ENCODE measurements at places on chromosomes 3 and 15.

GRCh38 chr3:5675319-5675718 is 487.8 kb downstream of the EDEM1 start:
- no peak for DNase-seq

DNA sequence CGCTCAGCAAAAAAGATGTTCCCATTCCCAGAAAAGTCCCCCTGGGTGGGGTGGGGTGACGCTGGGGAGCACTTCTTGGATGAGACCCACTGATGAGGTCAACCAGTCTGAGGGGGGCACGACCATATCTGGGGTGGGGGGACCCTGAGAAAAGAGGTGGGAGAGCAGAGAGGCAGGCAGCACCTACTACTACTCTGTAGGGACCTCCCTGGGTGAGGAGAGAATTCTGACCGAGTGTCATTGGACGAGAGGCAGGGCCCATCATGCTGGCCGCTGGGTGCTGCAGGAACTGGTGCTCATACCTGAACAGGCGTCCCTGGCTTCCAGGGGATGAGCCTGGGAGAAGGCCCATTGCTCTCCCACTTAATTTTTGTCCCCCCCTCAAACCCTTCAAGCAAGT is 158.8 kb downstream of the KLF13 start:
- DNase-seq = no peak

- DNase-seq = no peak
Observed at GRCh38 chr15:68404056-68404798, 27.7 kb downstream of the ITGA11 start.

GRCh38 chr3:133479895-133480669 is 80.2 kb downstream of the BFSP2 start:
- no peak for DNase-seq

DNA sequence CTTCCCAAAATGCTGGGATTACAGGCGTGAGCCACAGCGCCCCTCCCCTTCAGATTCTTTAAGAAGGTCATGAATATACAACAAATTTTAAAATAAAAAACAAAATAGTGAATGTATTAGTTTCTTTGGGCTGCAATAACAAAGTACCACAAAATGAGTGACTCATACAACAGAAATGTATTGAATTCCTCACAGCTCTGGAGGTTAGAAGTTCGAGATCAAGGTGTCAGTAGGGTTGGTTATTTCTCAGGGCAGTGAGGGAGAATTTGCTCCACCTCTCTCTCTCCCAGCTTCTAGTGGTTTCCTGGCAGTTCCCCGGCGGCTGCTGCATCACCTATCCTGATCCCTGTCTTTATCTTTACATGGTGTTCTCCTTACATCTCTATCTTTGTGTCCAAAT is 804.0 kb downstream of the ROBO1 start:
- DNase-seq = no peak

DNA sequence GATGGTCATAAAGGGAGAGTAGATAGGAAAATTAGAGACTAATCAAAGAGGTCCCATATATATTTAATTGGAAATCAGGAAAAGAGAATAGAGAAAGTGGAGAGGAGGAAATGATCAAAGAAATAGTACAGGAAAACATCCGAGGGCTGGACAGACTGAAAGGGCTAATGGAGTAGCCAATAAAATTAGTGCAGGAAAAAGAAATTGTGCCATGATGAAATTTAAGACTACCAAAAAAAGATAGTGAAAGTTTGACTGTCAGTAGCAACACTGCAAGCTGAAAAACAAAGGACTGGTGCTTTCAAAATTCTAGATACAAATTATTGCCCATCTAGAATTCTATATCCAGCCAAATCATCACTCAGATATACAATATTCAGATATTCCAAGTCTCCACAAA is 36.3 kb downstream of the SLC27A2 start:
- DNase-seq = no peak

DNA sequence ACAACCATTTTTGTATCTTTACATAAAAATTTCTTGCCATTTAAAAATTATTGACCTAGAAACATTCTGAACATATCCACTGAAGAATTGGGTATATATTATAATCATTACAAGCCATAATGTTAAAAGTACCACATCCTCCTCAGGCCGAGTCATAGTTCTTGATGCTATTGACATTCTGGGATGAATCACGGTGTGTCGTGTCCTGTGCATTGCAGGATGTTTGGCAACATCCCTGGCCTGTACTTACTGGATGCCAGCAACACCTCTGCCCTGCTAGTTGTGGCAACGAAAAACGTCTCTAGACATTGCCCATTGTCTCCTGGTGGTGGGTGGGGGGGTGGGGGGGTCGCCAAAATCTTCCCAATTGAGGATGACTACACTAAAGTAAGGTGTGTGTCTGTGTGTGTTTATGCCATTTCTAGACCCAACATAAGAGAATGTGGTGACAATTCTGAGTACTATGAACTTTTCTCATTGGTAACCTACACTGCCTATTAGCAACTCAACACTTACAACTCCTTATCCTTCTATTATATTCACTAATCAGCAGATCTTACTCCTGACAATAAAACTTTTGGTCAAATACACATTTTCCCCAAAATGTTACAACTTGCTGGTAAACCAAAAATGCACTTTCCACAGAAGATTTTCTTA is 471.6 kb downstream of the FOXP1 start:
- no peak for DNase-seq

Data from progenitor cell of endocrine pancreas (in vitro differentiated cells).